Activated CD4-positive, alpha-beta memory T cell treated with anti-CD3 and anti-CD28 coated beads, Interleukin-2, amount 10 ng/mL, durations not matched to agents 7 days and 5 days (primary cell): ENCODE measurements at places on chromosomes 7 and 10.

GRCh38 chr10:7933262-7933661 lies 115.0 kb downstream of the TAF3 start:
- no peak for DNase-seq

GRCh38 chr7:50056131-50056530 lies 36.9 kb downstream of the ZPBP start:
- DNase-seq = no peak

DNA sequence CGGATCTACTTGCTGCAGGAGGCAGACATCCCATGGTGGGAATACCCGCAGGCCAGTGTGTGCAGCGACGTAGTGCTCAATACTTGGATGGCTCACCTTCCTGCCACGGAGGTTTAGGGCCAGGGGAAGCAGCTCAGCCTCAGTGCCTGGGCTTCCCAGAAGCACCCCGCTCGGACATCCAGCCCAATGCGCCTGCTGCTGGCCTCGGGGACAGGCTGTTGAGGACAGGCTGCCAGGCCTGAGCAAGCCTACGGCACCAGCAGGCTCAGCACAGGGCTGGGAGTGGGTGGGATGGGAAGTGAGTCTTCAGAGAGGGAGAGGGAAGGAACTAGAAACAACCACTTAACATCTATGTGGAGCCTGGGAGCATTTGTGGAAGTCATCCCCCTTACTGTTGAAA lies 441.3 kb upstream of the MGMT start:
- DNase-seq = no peak

- no peak for DNase-seq
Measured at GRCh38 chr7:90469554-90469953, at the start of gene PTTG1IP2. TSS of gene PTTG1IP2 (plus strand) at chr7:90469639. CDS start at chr7:90469787, 148 bp downstream.

- DNase-seq = no peak
Measured at GRCh38 chr7:112280267-112280666, 73.8 kb downstream of the ZNF277 start.

GRCh38 chr7:148727501-148728278 lies 29.0 kb downstream of the CUL1 start:
- no peak for DNase-seq

DNA sequence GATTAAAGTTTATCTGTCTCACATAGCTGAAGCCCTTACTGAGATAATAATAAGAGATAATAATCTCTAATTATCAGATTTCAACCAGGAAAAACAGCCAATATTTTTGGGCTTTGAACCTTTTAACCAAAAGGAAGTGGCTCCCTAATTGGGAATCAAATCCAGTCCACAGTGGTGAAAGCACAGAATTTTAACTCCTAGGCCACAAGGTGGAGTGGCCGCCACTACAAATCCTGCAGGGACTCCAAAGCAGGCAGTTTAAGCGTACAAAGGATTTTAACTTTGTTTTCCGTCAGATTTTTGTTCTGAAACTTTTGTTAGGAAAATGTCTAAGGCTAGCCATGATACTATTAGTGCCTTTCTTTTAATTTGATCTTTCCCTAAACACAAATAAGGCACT lies 99.6 kb upstream of the CCNY start:
- DNase-seq = no peak

DNA sequence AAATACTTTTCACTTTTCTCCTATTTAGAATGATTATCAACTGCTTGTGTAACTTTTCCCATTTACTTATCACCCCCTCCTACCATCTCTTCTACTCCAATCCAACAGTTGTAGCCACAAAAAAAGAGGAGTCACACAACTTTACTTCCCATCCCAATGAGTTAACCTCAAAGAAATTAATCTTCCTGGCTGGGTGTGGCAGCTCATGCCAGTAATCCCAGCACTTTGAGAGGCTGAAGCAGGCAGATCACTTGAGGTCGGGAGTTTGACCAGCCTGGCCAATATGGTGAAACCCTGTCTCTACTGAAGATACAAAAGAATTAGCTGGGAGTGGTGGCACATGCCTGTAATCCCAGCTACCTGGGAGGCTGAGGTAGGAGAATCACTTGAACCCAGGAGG lies 19.9 kb downstream of the SYPL1 start:
- DNase-seq = no peak

GRCh38 chr10:12709000-12709401 lies 292.5 kb downstream of the CCDC3 start:
- no peak for DNase-seq
